Stimulated activated CD8-positive, alpha-beta memory T cell treated with anti-CD3 and anti-CD28 coated beads, Interleukin-2, amount 100 ng/mL, for 48 hours (primary cell): ENCODE measurements at places on chromosomes 7 and 10.

- DNase-seq: no peak
Measured at GRCh38 chr10:113752553-113752952, 1.1 kb downstream of the PLEKHS1 start.

GRCh38 chr7:148204639-148205304, 385.8 kb upstream of the C7orf33 start:
- DNase-seq: no peak

DNA sequence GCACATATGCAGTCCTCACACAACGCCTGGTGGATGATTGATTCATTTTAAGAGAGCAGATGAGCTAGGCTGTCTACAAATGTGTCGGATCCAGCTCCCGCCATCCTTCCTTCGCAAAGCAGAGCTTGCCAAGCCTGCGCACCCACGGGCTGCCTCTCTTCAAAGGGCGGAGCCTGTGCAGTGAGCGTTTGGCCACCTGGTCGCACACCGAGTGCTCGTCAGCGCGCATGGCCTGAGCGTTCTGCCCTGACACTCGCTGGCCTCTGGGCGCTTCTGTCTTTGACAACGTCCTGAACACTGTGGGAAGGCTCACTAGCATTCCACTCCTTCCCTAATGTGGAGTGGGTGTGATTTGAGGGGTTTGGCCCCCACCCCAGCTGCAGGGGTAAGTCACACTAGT, 47.1 kb upstream of the TMEM72 start:
- DNase-seq: no peak

- no peak for DNase-seq
Measured at GRCh38 chr7:117859246-117859812, 13.9 kb downstream of the CTTNBP2 start.

DNA sequence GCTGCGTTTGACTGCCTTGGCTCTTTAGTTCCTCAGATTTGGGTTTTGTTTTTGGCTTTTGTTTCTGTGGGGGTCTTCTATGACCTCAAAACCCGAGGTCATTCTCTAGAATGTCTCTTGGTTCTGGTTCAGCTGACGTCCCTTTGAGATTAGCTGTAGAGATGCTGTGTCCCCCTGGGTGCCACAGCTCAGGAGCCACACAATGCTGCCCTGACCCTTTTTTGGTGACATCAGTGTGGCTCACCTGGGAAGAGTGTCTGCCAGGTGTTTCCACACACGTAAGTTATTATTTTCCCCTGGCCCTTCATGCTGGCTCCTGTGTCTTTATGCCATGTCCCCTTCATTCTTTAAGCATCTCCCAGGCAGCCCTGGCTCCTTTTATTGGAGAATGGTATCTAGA, 89.8 kb upstream of the DDC start:
- DNase-seq: no peak

GRCh38 chr10:7048061-7048460, 362.8 kb downstream of the SFMBT2 start:
- DNase-seq: no peak

- no peak for DNase-seq
Measured at GRCh38 chr7:70734411-70734810, 397.5 kb upstream of the GALNT17 start.

DNA sequence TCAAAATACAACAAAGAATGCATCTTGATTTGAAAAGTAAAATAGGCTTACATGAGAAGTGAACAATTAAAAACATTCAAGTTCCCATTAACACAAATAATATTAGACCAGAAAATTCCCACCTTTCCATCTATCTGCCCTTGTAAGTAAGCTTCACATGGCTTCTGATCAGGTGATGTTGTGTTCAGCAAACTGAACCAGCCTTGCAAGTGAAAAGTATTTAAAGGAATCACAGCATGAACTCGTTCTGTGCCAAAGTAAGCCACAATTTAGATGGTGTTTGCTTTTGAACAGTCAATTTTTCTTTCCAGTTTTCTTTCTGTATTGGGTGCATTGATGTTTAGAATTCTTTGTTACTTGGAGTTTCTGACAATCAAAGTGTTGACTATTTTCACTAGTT, 347.9 kb downstream of the TNS3 start:
- no peak for DNase-seq

GRCh38 chr10:89609833-89610346, 35.2 kb downstream of the PANK1 start:
- no peak for DNase-seq

DNA sequence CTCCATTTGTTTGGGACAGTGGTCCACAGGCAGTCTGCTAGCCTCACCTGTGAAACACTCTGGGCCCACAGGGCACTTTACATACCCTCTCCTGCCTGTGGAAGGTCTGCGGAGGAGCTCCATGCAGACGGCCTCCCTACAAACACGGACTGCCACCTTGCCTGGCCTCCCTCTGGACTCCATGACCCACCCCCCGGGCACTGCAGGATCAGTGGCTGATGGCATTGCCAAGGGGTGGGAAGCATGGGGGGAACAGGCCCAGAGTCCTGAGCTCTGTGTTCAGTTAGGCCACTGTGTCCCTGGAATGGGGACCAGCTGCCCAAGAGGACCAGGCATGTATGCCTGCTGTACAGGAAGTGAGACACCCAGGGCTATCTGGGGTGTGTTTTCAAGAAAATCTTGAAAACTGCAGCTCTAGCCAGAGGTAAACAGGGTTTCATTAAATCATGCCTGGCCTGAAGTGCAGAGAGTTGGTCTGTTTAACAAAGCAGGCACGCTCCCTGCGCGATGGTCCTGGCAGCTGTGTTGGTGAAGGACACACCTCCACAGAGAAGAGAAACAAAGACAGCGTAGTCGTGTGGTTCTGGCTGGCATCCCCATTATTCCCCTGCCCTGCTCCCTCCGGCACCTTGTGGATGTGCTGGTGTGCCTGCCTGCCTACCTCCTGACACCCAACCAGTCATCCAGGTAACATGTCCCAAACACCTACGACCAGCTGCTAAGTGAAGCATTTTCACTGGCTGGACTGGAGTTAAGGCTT, 470.8 kb upstream of the ZMIZ1 start:
- DNase-seq: no peak

GRCh38 chr10:103739039-103739764, 116.2 kb downstream of the SH3PXD2A start:
- DNase-seq: no peak

GRCh38 chr7:129494041-129494440, 8.3 kb upstream of the SMKR1 start:
- no peak for DNase-seq

DNA sequence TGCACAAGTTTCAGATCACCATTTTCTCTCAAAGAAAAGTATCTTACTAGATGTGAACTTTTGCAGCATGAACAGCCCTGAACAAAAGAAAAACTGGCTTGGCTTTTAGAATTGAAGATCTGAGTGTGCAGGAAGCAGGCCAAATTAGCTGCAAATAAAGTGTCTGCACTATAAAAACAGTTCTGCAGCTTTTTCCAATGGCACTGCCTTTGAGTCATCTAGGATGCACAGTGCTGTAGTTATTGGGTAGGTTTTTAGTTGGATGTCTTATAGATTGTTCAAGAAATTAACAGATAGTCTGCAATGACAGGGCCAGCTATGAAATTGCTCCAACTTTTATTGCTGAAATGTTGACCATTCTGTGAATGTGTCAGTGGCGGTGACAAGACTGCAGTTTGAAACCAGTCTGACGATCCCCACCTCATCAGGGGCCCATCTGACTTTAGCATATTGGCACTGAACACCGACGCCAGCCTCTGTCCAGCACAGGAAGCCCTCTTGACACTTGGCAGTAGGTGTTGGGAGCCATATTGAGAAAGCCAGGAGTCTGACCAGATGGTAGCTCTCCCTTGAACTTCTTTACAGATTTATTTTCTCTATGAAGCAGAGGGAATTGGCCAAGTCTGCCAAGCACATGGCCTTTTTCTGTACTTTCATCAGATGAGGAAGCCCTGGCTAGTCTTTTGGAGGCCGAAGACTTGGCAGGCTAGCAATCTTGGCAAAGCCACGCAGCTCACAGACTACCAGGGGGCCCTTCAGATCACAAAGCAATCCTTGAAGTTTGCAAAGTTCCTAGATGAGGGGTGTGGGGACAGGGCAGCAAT, 490.6 kb downstream of the NEBL start:
- no peak for DNase-seq

GRCh38 chr7:32179567-32179966, 109.4 kb upstream of the PDE1C start:
- DNase-seq: no peak

DNA sequence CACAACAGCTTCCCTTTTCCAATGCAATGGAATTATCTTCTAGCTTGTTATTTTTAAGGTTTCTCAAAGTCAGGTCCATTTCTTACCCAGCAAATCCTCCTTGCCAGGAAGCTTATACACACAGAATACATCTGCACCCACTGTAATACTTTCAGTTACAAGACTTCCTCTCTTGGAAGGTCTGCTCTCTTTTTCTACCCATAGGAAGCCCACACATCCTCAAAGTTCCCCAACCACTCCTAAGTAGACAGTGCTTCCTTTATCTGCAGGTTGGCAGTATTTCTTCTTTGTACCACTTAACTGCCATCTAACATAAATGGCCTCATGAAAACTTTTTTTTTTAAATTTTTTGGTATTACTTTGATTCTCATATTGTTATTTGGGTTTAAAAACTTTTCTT, 155.6 kb downstream of the TAX1BP1 start:
- DNase-seq: no peak

DNA sequence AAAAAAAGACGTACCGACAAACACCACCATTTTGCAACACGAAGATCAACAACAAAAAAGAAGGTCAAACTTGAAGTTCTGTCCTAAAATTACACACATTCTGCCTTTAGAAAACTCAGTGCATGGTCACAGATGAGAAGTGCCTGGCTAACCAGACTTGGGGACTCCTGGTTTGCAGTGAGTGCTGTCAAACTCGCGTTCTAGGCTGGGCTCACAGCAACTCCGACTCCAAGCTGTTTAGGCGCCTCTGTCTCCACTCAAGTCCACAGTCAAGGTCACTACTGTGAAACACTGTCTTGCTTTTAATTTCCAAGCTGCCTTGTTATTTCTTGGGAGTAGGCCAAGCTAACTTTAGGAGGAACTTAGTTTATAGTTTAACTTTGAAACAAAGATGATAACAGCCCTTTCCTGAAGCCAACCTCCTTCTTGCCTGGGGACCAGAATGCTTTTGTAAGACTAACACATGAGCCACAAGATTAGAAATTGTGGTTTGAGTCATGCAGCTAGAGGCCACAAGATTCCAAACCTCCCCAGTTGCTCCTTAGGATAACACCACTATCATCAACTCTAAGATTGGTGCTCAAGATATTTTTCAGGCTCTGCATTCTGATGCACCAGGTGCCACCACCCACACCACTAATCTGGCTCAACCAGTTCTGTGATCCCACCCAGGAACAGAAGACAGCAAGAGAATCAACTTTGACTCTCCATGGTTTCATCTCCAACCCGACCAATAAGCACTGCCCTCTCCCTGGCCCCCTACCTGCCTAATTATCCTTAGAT, 1.1 kb upstream of the DNAAF5 start:
- DNase-seq: no peak

DNA sequence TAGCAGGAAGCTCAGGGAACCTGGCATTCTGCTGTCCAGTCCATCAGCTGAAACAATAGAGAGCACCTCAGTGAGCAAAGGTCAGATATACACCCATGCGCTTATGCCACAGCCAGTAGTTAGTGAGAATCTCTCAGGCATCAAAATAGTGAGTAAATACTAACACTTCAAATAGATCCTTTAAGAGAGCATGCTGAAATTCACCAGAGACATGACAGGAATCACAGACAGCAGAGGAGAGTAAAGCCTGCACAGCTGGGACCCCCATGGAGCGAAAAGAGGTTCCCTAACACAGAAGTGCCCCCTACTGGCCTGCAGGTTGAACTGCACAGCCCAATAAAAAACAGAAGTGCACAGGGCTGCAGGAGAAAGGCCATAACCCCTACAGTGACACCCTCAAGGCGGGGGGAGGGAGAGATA, 57.6 kb upstream of the ANTXRL start:
- no peak for DNase-seq

GRCh38 chr10:106038246-106038645, 1126.3 kb downstream of the SORCS1 start:
- no peak for DNase-seq

DNA sequence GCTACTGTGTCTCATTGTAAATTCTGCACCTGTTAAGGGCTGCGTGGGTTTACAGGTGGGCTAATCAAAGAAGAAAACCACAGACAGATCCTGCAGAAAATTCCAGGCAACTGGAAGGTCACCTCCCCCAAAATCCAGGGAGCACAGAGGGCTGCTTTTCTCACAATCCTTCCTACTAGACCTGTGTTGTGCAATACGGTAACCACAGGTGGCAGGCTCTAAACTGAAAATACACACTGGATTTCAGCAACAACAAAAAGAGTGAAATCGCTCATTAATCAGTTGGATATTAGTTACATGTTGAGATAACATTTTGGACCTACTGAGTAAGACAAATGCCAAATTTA, 83.2 kb downstream of the SLC16A9 start:
- DNase-seq: no peak

- DNase-seq: no peak
Measured at GRCh38 chr7:1029637-1030443, 14.5 kb upstream of the GPR146 start.

DNA sequence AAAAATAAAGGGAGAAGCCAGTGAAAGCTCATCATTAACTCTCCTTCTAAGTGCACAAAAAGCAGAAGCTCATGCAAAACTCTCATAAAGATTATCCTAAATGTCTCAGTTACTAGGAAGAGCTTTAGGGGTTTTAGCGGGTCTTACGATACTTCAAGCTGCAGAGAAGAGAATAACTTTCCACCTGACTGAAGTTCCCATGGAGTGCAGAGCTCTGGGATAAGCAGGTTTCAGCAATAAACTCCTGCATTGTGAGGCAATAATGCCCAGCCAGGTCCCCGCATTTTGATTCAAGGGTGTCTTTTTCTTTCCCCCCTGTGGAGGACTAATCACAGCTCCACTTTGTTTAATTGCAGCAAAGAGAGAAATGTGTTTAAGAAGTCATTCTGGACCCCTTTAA, 241.9 kb upstream of the SP8 start:
- no peak for DNase-seq

GRCh38 chr7:98930921-98931320, 52.6 kb downstream of the TRRAP start:
- no peak for DNase-seq
